NCI-H1048 (cell line): ENCODE measurements at places on chromosomes 7 and 10.

DNA sequence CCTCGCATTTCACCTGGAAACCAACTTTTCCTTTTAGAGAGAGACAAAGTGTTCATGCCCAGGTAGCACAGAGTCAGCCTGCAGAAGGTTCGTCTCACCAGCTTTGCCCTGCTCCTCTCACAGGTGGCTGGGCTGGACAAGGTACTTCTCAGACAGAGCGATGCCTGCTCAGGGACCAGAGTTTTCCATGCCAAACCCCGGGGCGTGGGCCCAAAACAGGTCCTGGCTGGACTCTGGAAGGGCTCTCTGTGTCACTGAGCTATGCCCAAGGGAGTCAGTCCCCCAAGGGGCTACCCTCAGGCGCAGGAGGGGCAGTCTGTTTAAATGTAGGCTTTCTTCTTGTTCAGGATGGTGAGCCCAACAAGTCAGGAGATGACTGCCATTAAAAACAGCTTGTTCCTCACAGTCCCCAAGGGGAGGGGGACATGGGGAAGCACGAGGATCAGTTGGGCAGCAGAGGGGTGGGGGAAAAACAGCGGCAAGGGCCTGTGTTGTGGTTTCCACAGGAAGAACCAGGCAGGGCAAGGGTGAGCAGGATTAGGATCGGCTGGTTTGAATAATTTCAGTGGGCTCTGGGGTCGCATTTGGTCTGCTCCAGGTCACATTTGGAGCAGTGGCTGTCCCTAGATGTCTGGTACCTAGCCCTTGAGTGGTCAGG lies 55.5 kb upstream of the FIGNL1 start:
- DNase-seq = no peak

DNA sequence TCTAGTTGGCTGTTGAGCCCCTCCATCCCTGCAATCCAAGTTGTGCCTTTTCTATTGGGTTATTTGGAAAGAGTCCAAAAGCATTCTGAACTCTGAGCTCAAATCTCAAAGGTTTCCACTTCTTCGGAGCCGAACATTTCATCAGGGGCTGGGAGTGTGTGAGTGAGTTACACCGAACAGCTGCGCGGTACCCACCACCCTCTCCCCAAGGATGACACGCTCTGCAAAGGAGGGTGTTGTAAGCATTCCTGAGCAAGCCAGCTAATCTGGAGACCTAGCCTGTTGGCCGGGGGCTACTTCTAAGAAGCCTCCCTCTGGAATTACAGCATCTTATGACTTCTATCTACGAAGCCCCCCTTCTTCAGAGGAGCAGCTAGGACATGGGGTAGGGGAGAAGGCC lies 270.5 kb downstream of the CREB5 start:
- DNase-seq = no peak

GRCh38 chr10:126073606-126074005 lies 177.2 kb downstream of the FANK1 start:
- DNase-seq = no peak

- DNase-seq = no peak
Measured at GRCh38 chr10:64458306-64458705, 937.1 kb downstream of the REEP3 start.

- no peak for DNase-seq
Measured at GRCh38 chr10:132447446-132448247, 50.6 kb downstream of the PWWP2B start.

GRCh38 chr10:72334825-72335393 lies 19.8 kb downstream of the DNAJB12 start:
- no peak for DNase-seq
